HFFc6 (cell line): ENCODE measurements at places on chromosomes 3 and 15. TPM values are rescaled to one million over a fixed set of nuclear protein-coding genes. Genes with fewer than 3 reads are reported as not detected.

DNA sequence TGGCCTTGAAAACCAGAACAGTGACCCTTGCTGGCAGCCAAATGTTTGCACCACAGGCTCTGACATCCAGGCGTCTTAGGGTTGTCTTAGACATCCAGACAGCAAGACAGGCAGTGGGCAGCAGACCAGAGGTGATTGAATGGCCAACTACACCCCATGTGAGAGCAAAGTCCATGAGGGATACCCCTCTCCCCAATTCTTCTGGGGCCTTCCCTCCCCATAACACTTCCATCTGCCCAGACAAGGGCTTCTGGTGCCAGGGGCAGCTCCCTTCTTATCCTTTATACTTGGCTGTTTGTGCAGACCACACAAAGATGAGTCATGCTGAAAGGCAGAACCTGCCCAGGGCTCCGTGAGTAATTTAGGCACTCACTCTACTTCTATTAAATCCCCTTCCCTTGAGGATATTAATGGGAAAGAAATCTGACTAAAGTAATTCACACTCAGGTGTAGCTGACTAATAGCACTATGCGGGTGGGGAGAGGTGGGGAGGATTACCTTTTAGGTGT is 257.9 kb downstream of the UACA start:
- peak overlapping the region; percentile 26; the same call in 1 of the 2 replicates for H3K4me3 ChIP-seq
- H3K27ac ChIP-seq = peak overlapping the region; percentile 38
- peaks cover 7% of the 10 kb centered on the region for H3K36me3 ChIP-seq
- DNase-seq = peak; percentile 79
- peaks cover 59% of the 10 kb centered on the region for H3K4me1 ChIP-seq

Gene CMSS1
- 35.0 to 40.0 TPM (median 38.5 TPM) in 3 replicates for total RNA-seq

GRCh38 chr3:194560047-194560446 is 73.2 kb downstream of the TMEM44 start:
- no peak for DNase-seq
- H3K36me3 ChIP-seq = no peaks in the 10 kb centered on the region
- peaks cover 4% of the 10 kb centered on the region for H3K27me3 ChIP-seq
- H3K4me1 ChIP-seq = peaks cover 72% of the 10 kb centered on the region

DNA sequence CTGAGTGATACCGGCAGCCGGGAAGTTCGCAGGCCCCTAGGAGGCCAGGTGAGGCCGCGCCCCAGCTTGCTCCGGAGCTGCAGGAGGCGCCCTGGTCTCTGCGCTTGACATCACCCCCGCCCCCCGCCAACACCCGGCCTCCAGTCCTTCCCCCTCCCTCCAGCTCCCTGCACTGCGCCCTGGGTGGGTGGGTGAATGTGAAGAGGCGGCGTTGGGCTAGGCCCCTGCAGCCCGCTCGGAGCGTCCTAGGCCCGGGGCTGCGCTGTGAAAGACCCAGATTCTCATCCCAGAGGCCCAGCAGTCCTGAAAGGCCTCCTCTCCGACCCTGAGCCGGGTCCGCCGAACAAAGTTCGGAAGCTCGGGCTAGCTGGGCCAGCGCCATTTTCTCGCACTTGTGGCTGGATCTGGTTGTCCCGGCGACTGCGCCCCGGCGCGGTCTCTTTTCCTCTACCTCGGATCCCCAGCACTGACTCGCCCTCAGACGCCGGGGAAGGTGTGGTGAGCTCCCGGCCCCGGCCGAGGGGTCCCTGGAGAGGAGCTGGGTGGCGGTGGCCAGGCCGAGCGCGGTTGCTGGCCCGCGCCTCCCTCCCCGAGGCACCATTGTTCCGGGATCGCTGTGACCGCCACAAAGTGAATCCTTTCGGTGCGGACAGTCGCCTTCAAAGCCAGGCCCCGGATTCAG is 12.9 kb downstream of the ZIC4 start:
- peak overlapping the region; percentile 87 for H3K4me3 ChIP-seq
- H3K4me1 ChIP-seq = peaks cover 34% of the 10 kb centered on the region
- peaks cover 18% of the 10 kb centered on the region for H3K36me3 ChIP-seq
- no peak overlapping the region for H3K27ac ChIP-seq

GRCh38 chr3:50978991-50979667 is 304.4 kb downstream of the DOCK3 start:
- peaks cover 3% of the 10 kb centered on the region for H3K27me3 ChIP-seq
- no peaks in the 10 kb centered on the region for H3K36me3 ChIP-seq
- H3K27ac ChIP-seq = no peak overlapping the region
- no peak overlapping the region for H3K4me3 ChIP-seq

GRCh38 chr15:82062479-82063454 is 16.9 kb upstream of the MEX3B start:
- no peak overlapping the region for H3K4me3 ChIP-seq
- H3K27ac ChIP-seq = no peak overlapping the region
- DNase-seq = no peak
- H3K36me3 ChIP-seq = no peaks in the 10 kb centered on the region
- peaks cover 7% of the 10 kb centered on the region for H3K4me1 ChIP-seq

DNA sequence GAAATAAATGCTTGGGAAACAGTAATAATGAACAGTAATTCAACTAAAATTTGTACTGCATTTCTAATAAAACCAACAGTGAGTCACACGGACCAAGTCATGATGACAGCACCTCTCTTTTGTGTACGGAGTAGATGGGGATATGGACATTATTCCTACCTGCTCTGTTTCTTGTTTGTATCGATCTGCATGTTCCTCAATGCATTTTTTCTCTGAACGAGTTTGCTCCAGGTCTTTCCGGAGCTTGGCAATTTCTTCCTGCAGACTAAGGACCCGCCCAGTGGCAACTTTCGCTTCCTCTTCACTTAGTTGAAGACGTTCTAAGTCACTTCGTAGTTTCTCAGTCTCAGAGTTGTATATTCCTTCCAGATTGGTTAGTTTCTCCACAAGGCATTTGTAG is 74.4 kb upstream of the MYO5C start:
- H3K4me1 ChIP-seq = peaks cover 26% of the 10 kb centered on the region
- DNase-seq = peak; percentile 29
- H3K27ac ChIP-seq = no peak overlapping the region; the same call in 1 of the 2 replicates
- peaks cover 46% of the 10 kb centered on the region for H3K36me3 ChIP-seq

Gene SCN5A
- 0.05 to 0.18 TPM in 2 of 3 replicates, not detected in the other for total RNA-seq

- no peaks in the 10 kb centered on the region for H3K27me3 ChIP-seq
- no peak for DNase-seq
- no peak overlapping the region for H3K4me3 ChIP-seq
- H3K36me3 ChIP-seq = peaks cover 7% of the 10 kb centered on the region; the same call in 1 of the 2 replicates
- no peak overlapping the region for H3K27ac ChIP-seq
Measured at GRCh38 chr3:117104792-117105191, 395.2 kb downstream of the TUSC7 start.

Gene PSTPIP1
- total RNA-seq = 0.16 TPM in 1 of 3 replicates, not detected in the others

GRCh38 chr3:180352261-180352660 is 249.7 kb upstream of the TTC14 start:
- H3K4me3 ChIP-seq = no peak overlapping the region
- peaks cover 9% of the 10 kb centered on the region for H3K4me1 ChIP-seq
- no peaks in the 10 kb centered on the region for H3K27me3 ChIP-seq
- no peak overlapping the region for H3K27ac ChIP-seq

GRCh38 chr3:120982608-120983320 is 74.8 kb downstream of the STXBP5L start:
- no peaks in the 10 kb centered on the region for H3K4me1 ChIP-seq
- no peak for DNase-seq

DNA sequence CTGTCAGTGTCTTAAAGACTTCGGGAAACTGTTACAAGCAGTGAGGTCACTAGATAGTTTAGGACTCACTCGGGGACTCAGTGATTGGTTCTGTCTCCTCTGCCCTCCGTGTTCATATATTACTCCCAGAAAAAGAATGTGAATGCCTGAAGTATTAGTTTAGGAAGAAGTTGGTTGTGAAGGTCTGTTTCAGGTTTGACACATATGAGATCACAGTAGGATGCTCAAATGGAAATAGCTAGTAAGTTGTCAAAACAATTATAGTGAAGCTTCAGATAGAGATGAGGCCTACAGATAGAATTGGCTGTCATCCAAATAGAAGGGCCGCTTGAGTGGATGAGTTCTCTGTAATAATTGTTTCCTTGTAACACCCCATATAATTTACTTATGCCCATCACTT is 172.6 kb downstream of the PLCL2 start:
- peaks cover 31% of the 10 kb centered on the region for H3K36me3 ChIP-seq
- H3K4me1 ChIP-seq = peaks cover 40% of the 10 kb centered on the region
- H3K4me3 ChIP-seq = no peak overlapping the region; the same call in 1 of the 2 replicates
- peak; percentile 82 for DNase-seq
- H3K27ac ChIP-seq = peak overlapping the region; percentile 45
